ENCODE measurements at places on chromosomes 6 and 20.

- DNase-seq: peak; percentile 78
Observed at GRCh38 chr20:58852543-58853271, at the start of gene GNAS. TSS of gene GNAS (plus strand) at chr20:58852716.

DNA sequence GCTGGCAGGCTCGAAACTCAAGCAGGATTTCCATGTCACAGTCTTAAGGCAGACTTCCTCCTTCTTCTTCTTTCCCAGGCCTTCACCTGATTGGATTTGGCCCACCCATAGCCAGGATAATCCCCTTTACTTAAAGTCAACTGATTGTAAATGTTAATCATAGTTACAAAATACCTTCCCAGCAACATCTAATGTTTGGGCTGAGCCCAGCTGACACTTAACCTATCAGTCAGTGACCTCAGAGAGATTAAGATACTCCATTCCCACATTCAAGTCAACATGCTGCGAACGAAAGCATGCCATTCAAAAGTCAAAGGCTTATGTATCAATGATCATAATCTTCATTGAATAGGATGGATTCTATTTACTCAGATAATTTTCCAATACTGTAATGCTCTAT lies 16.0 kb downstream of the MAP7 start:
- no peak for DNase-seq

DNA sequence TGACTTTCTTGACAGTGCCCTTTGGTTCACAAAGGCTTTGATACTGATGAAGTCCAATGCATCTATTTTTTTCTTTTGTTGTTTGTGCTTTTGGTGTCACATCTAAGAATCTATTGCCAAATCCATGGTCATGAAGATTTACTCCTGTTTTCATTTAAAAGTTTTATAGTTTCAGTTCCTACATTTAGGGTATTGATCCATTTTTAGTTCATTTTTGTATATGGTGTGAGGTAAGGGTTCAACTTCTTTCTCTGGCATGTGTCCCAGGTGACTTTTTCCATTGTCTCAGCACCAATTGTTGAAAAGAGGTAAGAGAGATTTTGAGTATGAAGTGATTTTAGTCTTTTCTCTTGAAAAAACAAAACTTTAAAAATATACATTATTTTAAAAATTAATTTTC lies 260.6 kb downstream of the GMPR start:
- no peak for DNase-seq

DNA sequence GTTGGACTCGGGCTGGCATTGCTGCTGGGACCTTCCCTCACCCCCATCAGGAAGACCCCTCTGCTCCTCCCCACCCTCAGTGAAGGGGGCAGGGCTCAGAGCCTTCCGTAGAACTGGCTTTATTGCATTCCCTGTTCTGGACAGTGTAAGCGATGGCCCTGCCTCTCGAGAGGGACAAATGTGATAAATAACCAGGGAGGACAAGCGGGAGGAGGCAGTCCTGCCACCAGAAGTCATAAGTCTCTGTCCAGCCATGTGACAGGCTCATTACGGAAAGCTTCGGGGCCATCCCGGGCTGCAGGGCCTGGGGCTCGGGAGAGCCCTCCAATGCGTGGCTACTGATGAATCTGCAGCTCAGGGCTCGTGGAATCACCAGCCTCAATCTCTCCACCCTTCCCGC lies 58.5 kb upstream of the MDGA1 start:
- no peak for DNase-seq

GRCh38 chr6:121839896-121840295 lies 404.4 kb downstream of the GJA1 start:
- no peak for DNase-seq

GRCh38 chr20:42093542-42094440 lies 475.6 kb upstream of the CHD6 start:
- DNase-seq: no peak

- DNase-seq: peak; percentile 90
Observed at GRCh38 chr6:127737009-127737486, 160.1 kb downstream of the C6orf58 start.

GRCh38 chr20:11970243-11970836 lies 52.6 kb downstream of the BTBD3 start:
- no peak for DNase-seq

Data from adipocyte (in vitro differentiated cells).